ENCODE measurements at places on chromosomes 7 and 10.

- no peak for DNase-seq
Observed at GRCh38 chr10:25336330-25336729, 161.5 kb downstream of the GPR158 start.

- DNase-seq, result no peak
Observed at GRCh38 chr7:47354071-47354470, 227.8 kb downstream of the TNS3 start.

GRCh38 chr7:29970158-29970557, 19.4 kb downstream of the SCRN1 start:
- DNase-seq, result no peak

DNA sequence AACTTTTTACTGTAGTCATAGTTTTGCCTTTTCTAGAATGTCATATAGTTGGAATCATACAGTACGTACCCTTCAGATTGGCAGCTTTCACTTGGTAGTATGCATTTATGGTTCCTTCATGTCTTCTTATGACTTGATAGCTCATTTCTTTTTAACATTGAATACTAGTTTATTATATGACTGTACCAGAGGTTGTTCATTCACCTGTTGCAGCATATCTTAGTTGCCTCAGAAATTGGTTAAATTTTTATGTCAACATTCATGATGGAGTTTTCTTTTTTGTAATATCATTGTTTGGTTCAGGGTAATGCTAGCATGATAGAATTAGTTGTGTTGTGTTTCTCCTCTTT, 94.8 kb upstream of the CDK13 start:
- no peak for DNase-seq

GRCh38 chr7:2862831-2863361, 18.8 kb upstream of the GNA12 start:
- peak; percentile 49 for DNase-seq

DNA sequence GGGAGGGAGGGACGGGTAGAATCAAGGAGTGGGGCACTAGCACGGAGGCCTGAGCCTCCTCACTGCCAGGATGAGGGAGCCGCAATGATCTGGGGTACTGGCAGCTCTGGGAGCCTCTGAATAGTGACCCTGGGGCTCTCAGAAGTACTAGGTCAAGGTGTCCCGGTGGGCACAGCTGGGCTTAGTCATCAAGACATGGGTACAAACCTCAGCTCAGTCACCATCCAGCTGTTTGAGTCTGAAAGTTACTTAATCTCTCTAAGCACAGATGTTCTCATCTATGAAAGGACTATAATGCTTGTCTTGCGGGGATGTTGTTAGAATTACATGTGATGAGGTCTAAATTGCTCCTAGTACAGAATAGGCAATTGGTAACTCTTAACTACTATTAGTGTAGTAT, 276.8 kb downstream of the KCNMA1 start:
- DNase-seq, result no peak

DNA sequence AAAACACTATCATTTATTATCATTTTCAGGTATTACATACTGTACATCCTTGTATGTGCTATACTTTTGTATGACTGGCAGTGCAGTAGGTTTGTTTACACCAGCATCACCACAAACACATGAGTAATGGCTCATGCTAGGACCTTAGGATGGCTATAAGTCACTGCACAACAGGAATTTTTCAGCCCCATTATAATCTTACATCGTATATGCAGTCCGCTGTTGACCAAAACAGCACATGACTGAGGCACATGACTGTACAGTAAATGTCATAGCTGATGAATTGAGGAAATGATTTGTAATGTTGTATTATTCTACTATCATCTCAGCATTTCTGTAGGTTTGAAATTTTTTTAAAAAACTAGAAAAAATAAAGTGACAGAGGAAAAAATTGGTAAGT, 38.6 kb downstream of the BPGM start:
- no peak for DNase-seq

GRCh38 chr10:71816421-71816851, 34.6 kb downstream of the PSAP start:
- no peak for DNase-seq

DNA sequence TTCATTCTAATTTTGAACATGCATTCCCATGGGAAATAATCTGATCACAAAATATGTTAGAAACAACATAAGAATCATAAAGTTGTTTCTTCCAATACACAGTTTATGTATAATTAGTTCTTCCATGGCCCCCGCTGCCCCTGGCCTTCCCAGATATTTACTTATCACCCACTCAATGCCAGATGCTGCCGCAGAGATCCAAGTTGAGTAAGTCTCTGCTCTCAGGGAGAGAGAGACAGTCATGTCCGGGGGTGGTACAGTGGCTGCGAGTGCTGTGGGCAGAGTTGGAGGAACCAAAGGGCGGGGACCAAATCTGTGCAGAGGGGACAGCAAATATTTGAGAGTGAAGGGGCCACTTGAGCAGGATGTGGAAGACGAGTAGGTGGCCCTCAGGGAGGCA, 37.1 kb downstream of the COL26A1 start:
- DNase-seq, result no peak

- DNase-seq, result no peak
Observed at GRCh38 chr10:65751218-65751617, 1174.6 kb upstream of the LRRTM3 start.

DNA sequence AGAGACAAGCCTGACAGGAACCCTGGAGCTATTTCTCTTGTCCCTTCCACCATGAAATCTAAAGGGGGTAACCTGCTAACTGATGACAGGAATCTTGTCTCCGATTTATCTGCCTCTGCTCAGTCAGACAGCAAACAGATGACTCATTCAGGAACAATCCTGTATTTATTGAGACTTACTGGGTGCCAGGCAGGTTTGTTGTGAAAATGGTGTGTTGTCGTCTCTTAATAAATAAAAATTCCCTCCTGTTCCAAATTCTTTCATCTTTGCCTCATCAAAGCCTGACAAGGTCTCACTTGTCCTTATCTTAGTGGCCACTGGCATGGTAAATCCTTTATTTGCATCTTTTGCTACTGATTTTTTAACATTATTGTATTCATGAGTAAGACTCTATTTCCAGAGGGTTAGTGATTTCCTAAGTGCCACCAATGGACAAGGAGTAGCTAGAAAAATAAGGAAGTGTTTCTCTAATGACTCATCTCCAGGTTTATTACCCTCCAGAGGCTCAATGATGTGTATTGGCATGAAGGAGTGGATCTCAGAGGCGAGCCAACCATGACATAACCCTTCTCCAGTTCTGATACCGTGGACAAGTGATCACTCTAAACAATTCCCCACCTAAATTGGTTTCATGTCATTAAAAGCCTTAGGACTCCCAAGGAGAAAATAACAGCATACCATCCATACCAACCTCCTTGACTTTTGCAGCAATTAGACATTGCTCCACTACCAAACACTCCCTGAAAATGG, 724.0 kb downstream of the GRID1 start:
- DNase-seq, result no peak

DNA sequence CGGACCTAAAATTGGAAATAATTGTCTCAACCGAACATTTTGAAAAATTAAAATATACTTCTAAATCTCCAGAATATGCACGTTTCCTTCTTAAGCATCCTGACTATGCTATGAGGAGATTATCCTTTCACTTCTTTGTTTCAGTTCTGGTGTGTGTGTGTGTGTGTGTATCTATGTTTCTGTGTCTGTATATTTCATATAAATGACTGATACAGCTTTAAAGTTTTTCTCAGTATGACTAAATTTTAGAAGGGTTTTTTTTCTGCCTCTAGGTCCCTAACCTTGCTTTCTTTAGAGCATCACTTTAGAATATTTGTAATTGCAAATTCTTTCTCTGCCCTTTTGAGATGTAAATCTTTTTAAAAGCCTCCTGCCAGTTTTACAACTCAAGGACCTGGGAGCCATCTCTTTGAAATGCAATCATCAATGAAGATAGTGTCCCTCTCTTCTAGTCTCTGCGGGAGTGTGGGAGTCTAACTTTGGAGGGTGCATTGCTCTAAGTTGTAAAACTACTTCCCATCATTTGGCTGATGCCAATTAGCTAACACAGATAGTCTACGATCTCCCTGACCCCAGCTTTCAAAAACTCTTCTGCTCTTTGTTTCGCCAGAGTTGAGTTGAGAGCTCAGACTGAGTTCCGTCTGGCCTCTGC, 782.0 kb upstream of the ZWINT start:
- DNase-seq, result no peak

Data from stimulated activated naive CD8-positive, alpha-beta T cell treated with anti-CD3 and anti-CD28 coated beads, Interleukin-15, Interleukin-2, amounts not matched to agents 100 U/mL and 50 U/mL, for 24 hours (primary cell).